GM20000 (cell line): ENCODE measurements at places on chromosomes 2 and 18.

GRCh38 chr2:178157574-178157973, 36.7 kb upstream of the OSBPL6 start:
- no peak for DNase-seq

- DNase-seq = no peak
These were observed 34.1 kb downstream of the AGAP1 start for GRCh38 chr2:235527806-235528469.

GRCh38 chr18:12839526-12840196, 44.4 kb downstream of the PTPN2 start:
- DNase-seq = peak; percentile 68

GRCh38 chr2:214577769-214578168, 166.9 kb downstream of the VWC2L start:
- DNase-seq = no peak

DNA sequence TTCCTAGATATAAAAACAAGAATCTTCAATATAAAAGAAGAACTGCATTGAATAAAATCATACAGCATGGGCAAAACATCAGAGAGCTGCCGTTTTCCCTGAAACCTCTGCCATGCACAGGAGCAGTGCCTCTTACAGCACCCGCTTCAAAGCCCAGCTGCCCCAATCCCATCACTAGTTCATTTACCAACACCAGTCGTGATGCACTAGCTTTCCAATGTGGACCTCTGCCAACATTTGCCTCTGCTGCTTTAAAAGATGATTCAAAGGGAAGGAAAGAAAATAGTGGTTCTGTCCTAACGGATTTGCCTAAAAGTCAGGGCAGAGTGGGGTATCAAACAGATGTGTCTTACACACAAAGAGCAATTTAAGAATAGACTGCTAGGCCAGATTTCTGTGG, 43.4 kb upstream of the AP1S3 start:
- no peak for DNase-seq

- DNase-seq = no peak
These were observed 261.5 kb downstream of the TRIB2 start for GRCh38 chr2:12978066-12978835.

DNA sequence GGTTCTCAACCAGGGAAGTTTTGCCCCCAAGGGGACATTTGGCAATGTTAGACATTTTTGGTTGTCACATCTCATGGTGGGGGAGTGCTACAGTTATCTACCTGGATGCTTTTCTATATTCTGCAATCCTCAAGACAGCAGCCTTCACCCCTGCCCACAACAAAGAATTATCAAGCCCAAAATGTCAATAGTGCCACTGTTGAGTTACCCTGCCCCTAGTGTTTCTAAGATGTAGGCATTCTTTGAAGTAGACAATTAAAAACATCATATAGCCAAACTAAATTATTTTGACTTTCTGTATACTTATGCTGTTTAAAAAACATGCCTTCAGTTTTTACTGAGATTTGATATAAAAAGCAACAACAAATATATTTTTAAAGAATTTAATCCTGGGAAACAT, 48.0 kb downstream of the ABI2 start:
- DNase-seq = no peak

GRCh38 chr2:191991442-191991841, 144.6 kb upstream of the CAVIN2 start:
- no peak for DNase-seq

DNA sequence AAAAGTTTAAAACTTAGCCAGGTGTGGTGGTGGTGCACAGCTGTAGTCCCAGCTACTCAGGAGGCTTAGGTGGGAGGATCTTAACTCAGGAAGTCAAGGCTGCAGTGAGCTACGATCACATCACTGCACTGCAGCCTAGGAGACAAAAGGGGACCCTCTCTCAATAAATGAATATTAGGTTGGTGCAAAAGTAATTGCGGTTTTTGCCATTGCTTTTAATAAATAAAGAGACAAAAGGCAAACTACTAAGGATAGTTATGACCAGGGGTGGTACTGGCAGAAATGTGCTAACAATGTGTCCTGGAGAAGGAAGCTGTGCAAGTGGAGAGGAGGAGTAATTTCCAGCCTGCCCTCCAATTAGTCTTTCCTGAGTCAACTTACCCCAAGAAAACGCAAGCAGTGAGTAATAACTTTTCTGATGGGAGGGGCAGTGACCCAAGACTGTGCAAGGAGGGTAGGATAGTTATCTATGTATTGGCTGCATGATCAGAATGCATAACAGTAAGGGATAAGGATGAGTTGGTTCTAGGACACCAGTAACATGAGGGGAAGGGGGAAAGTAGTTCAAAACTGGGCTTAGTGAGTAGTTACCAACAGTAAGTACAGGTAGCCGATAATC, 1.5 kb downstream of the EXOC6B start:
- no peak for DNase-seq

- peak; percentile 33 for DNase-seq
These were observed 2.9 kb upstream of the GGCX start for GRCh38 chr2:85564144-85564563.

DNA sequence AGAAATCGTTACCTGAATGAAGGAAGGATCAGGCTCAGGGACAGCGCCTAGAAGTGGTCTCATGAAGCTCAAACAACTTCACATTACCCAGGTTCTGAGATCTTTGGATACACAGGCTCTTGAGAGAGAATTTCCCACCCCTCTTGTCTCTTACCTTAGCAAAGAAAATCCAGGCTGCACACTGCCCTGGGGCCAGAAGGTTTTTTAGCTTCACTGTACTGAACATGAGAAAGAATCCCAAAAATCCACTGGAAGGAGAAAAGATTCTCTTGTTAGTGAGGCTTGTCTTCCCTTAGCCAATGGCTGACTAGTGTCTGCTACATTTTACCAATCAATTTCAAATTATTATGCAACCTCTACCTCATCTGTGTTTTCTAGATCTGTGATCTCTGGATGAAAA, 101.0 kb upstream of the RIOK3 start:
- no peak for DNase-seq

DNA sequence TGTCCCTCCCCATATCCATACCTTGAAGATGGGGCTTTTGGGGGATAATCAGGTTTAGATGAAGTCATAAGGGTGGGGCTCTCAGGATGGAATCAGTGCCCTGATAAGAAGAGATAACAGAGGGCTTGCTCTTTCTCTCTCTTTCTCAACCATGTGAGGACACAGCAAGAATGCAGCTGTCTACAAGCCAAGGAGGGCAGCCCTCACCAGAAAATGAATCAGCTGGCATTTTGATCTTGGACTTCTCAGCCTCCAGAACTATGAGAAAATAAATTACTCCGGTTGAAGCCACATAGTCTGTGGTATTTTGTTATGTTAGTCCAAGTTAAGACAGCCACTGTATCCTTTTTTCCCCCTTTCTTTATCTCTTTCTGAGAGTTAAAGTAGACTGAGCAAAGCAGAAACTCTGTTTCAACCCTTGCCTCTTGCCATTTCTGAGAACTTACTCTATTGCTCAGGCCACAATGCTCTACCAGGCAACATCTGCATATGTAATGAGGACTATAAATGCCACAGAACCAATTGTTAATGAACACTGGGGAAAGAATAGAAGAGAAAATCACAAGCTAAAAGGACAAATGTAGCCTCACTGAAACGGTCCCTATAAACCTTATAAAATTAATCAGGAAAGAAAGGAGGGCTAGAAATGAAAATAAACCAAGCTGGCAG, 56.9 kb downstream of the SRBD1 start:
- DNase-seq = no peak
